ENCODE measurements at places on chromosomes 2 and 18. TPM values are rescaled to one million over a fixed set of nuclear protein-coding genes. Genes with fewer than 3 reads are reported as not detected.
A peak's percentile ranks its signal among the peaks of the same experiment; 100 is the strongest.

The EMX1 gene
- total RNA-seq: not detected

The KIAA2012 gene
- total RNA-seq: not detected

The ABCB6 gene
- 3.1 TPM for total RNA-seq

The C18orf54 gene
- 0.47 TPM for total RNA-seq

The TMEM37 gene
- total RNA-seq: not detected

- H3K27me3 ChIP-seq: no peaks in the 10 kb centered on the region
- no peak overlapping the region for H3K27ac ChIP-seq
- no peaks in the 10 kb centered on the region for H3K36me3 ChIP-seq
- H3K4me1 ChIP-seq: no peaks in the 10 kb centered on the region
- no peak overlapping the region for H3K4me3 ChIP-seq
- DNase-seq: no peak
Measured at GRCh38 chr2:233047206-233047605, 12.9 kb upstream of the INPP5D start.

- H3K27me3 ChIP-seq: no peaks in the 10 kb centered on the region
- no peak overlapping the region for H3K4me3 ChIP-seq
- H3K4me1 ChIP-seq: no peaks in the 10 kb centered on the region
- no peaks in the 10 kb centered on the region for H3K36me3 ChIP-seq
- no peak overlapping the region for H3K27ac ChIP-seq
- DNase-seq: no peak
Measured at GRCh38 chr18:79566771-79567431, 112.7 kb upstream of the CTDP1 start.

- H3K4me3 ChIP-seq: no peak overlapping the region
- no peaks in the 10 kb centered on the region for H3K27me3 ChIP-seq
- DNase-seq: no peak
- H3K4me1 ChIP-seq: no peaks in the 10 kb centered on the region
- H3K36me3 ChIP-seq: peaks cover 92% of the 10 kb centered on the region
- H3K27ac ChIP-seq: no peak overlapping the region
Measured at GRCh38 chr2:54666131-54666633, 57.3 kb upstream of the EML6 start.

DNA sequence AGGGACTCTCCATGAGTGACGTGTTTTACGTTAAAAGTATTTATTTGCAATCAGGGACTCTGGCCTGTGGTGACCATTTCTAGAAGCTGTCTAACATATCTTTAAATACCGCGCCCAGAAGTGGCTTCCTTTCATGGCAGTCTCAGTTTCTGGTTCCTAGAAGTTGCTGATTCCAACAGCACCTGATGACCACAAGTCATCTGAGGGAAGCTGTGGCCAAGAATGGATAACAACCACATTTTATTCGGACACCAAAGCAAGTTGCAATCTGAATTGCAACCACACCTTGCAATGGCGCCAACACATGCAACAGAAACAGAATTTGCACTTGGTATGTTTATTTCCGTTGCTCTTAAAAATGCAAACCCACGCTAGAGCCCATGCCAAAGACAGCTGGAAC lies 33.1 kb downstream of the MEX3C start:
- no peaks in the 10 kb centered on the region for H3K4me1 ChIP-seq
- H3K27me3 ChIP-seq: no peaks in the 10 kb centered on the region
- no peaks in the 10 kb centered on the region for H3K36me3 ChIP-seq
- DNase-seq: no peak
- H3K4me3 ChIP-seq: no peak overlapping the region
- no peak overlapping the region for H3K27ac ChIP-seq

- H3K27me3 ChIP-seq: no peaks in the 10 kb centered on the region
- no peaks in the 10 kb centered on the region for H3K36me3 ChIP-seq
- no peak for DNase-seq
- H3K4me3 ChIP-seq: no peak overlapping the region
- H3K27ac ChIP-seq: no peak overlapping the region
- no peaks in the 10 kb centered on the region for H3K4me1 ChIP-seq
Measured at GRCh38 chr18:39938676-39939608, 2016.1 kb upstream of the PIK3C3 start.

- H3K27ac ChIP-seq: peak overlapping the region; percentile 87
- peaks cover 72% of the 10 kb centered on the region for H3K4me1 ChIP-seq
- no peaks in the 10 kb centered on the region for H3K27me3 ChIP-seq
- H3K36me3 ChIP-seq: peaks cover 44% of the 10 kb centered on the region
- H3K4me3 ChIP-seq: peak overlapping the region; percentile 88
Measured at GRCh38 chr2:219251656-219252055, 1.4 kb upstream of the TUBA4B start.

- DNase-seq: no peak
- H3K27me3 ChIP-seq: no peaks in the 10 kb centered on the region
- no peaks in the 10 kb centered on the region for H3K36me3 ChIP-seq
- H3K4me1 ChIP-seq: no peaks in the 10 kb centered on the region
Measured at GRCh38 chr18:71989616-71990015, 554.5 kb downstream of the CBLN2 start.

GRCh38 chr2:236972491-236973342 lies 113.0 kb upstream of the COPS8 start:
- H3K36me3 ChIP-seq: no peaks in the 10 kb centered on the region
- H3K27ac ChIP-seq: no peak overlapping the region
- peaks cover 36% of the 10 kb centered on the region for H3K4me1 ChIP-seq

DNA sequence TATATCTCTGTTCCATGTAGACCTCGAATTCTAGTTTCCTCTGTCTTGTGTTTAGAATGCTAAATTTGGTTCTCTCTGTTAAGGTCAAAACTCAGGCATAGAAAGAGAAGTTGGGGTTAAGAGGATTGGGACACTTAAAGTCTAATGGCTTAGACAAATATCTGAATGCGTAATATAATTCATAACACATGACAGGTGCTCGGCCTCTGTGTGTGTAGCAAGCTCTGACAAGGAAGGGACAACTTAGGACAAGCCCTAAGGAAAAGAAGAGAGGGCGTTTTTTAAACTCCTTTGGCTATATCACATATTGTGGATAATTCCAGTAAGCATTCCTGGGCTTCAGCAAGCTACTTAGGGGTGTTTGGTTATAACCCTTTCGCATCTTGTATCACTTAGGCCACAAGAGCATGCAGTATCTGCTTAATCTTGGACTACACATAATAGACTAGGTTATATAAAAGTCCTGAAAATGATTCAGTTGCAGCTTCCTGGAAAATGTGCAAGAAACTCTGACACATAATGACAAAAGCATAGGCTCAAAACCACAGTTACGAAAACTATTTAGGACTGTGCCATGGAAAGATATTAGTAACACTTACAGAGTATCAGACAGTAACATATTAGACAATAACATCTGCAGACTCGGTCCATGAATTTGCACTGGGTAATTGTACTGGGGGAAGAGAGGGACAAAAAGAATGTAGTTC lies 16.1 kb upstream of the CREB1 start:
- H3K4me3 ChIP-seq: no peak overlapping the region
- H3K36me3 ChIP-seq: no peaks in the 10 kb centered on the region
- DNase-seq: no peak
- H3K27ac ChIP-seq: no peak overlapping the region
- H3K4me1 ChIP-seq: no peaks in the 10 kb centered on the region

- no peaks in the 10 kb centered on the region for H3K4me1 ChIP-seq
- no peaks in the 10 kb centered on the region for H3K36me3 ChIP-seq
- peaks cover 3% of the 10 kb centered on the region for H3K27me3 ChIP-seq
- no peak overlapping the region for H3K27ac ChIP-seq
- H3K4me3 ChIP-seq: no peak overlapping the region
- no peak for DNase-seq
Measured at GRCh38 chr2:118954297-118955060, 12.5 kb downstream of the MARCO start.

- no peak for DNase-seq
- no peaks in the 10 kb centered on the region for H3K27me3 ChIP-seq
- H3K4me3 ChIP-seq: no peak overlapping the region
Measured at GRCh38 chr2:144489315-144489916, 30.5 kb downstream of the ZEB2 start.

DNA sequence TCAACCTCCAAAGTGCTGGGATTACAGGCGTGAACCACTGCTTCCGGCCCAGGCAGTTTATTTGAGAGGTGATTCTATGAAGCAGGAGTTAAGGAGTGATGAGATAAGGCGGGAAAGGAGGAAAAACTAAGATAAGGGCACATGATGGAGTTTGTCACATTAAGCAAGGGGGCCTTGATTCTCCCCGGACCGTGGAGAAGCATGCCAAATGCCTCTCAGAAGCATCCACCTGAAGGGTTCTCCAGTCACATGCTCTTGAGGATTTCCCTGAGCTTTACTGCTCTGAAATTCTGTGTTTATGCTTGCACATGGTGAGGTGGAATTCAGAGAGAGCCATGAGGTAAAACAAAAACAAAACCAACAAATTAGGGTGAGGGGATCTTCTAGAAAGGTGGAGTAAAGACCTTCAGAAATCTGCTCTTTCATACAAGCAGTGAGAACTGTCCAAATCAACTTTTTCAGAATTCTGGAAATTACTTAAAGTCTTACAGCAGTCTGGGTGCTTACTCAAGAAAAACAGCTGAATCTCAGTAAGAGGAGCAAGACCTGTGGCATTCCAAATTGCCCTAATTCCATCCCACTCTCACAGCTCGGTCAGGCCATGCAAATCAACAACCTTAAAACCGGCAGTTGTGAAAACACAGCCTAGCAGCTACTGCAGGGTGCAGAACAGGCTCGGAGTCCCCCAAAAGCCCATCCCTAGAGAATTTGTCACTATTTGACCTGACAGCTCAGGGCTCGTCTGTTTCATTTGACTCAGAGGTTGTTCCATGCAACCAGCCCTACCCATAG lies 69.1 kb upstream of the CTLA4 start:
- no peaks in the 10 kb centered on the region for H3K36me3 ChIP-seq
- no peak overlapping the region for H3K4me3 ChIP-seq
- no peak overlapping the region for H3K27ac ChIP-seq
- H3K4me1 ChIP-seq: peaks cover 12% of the 10 kb centered on the region

- H3K36me3 ChIP-seq: no peaks in the 10 kb centered on the region
- no peaks in the 10 kb centered on the region for H3K27me3 ChIP-seq
- H3K4me3 ChIP-seq: no peak overlapping the region
- no peak for DNase-seq
- peaks cover 4% of the 10 kb centered on the region for H3K4me1 ChIP-seq
Measured at GRCh38 chr2:112600634-112601033, 16.2 kb downstream of the CHCHD5 start.

DNA sequence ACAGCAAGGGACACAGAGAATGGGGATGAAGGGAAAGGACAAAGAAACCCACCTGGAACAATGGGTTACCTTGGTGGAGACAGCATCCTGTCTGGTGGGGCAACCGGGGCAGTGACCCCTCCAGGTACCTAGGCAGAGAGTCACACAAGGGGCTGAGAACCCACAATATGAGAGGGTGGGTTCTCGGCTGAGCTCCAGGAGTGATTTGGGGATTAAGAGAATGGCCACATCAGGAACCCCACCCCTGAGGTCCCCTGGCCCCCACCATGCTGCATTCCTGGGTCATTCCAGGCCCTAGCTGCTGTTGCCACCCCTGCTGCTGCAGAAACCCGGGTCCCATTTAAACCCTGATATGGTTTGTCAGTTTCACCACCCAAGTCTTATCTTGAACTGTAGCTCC lies 172.3 kb downstream of the RTP5 start:
- H3K4me1 ChIP-seq: no peaks in the 10 kb centered on the region
- no peaks in the 10 kb centered on the region for H3K36me3 ChIP-seq
- DNase-seq: no peak

DNA sequence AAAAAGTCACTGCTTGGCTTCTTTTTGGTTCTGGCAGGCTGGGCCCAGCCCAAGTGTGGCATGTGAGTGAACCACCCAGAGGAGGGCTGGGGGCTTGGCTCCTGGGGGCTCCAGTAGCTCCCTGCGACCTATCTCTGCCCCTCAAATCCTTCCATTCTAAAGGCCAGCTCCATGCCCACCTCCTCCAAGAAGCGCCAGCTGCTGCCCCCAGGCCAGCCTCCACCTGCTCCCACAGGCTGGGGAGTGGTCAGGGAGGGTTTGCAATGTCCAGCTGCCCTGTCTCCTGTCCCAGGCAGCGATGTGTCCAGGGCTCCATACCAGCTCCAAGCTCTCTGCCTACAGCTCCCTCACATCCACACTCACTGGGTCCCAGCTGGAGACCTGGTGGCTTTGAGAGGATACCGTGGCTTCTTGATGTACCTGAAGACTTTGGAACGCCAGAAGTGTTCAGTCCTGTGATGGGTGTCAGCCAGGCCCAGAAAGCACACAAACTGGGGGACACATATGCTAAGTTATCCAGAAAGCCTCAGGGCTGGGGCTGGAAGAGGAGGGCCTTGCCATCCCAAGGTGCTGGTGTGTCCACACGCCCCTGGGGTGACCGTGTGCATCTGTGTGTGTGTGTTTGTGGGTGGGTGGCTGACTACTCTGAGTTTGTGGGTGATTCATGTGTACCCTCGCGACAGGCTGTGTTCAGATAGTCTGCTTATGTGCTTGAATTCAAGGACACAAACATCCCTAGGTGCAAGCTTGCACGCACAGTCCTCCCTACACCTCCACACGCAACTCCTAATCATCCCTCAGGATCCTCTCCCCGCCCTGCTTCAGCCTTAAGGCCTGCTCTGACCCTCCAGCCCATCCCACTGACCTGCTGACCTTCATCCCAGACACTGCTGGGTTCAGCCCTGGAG lies 33.4 kb downstream of the ZFP36L2 start:
- peak overlapping the region; percentile 97 for H3K27ac ChIP-seq
- no peak for DNase-seq

DNA sequence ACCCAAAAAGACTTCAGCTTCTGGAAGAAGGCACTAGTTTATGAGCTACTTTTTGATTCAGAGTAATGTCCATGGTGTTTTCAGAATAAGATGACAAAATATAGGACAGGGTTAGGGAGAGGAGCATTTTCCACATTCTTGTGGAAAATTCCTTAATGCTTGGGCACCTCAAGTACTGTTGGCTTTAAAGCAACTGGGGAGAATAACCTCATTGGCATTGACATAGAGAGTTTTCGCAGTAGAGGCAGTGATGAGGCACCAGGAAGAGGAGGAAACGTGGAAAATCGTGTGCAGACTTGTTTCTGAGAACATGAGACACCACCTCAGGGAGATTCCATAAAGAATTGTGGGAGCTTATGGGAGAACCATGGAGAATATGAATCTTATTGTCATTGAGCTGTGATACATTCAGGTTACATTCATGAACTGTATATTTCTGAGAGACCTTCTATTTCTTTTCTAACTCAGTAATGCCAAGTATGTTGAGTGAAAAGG lies 929.0 kb upstream of the NRXN1 start:
- no peaks in the 10 kb centered on the region for H3K36me3 ChIP-seq
- H3K4me1 ChIP-seq: no peaks in the 10 kb centered on the region
- no peak for DNase-seq
- H3K4me3 ChIP-seq: no peak overlapping the region

GRCh38 chr2:19747310-19748072 lies 154.3 kb downstream of the TTC32 start:
- no peaks in the 10 kb centered on the region for H3K36me3 ChIP-seq
- H3K27ac ChIP-seq: no peak overlapping the region
- H3K27me3 ChIP-seq: no peaks in the 10 kb centered on the region
- H3K4me1 ChIP-seq: no peaks in the 10 kb centered on the region
- H3K4me3 ChIP-seq: no peak overlapping the region
- no peak for DNase-seq

DNA sequence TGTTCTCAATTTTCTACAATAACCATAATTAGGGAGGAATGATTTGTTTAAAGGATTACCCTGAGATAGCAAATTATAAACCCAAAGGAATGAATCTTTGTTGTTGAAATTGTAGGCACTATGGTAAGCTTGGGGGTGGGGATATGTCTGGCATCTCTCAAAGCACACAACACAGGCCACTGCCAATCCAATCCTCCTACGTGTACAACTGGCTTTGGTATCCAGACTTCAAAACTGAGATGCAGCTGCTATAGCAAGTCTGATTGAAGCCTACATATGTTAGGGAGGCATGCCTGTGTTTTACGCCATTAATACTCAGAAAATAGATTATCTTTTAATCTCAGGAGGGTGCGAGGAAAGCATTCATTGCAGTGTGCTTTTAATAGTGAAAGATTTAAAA lies 5.9 kb upstream of the NCOA1 start:
- H3K27ac ChIP-seq: no peak overlapping the region
- H3K36me3 ChIP-seq: no peaks in the 10 kb centered on the region
- no peaks in the 10 kb centered on the region for H3K27me3 ChIP-seq
- peaks cover 9% of the 10 kb centered on the region for H3K4me1 ChIP-seq
- no peak overlapping the region for H3K4me3 ChIP-seq

Data from CD4-positive, alpha-beta T cell (primary cell).